Transverse colon (tissue), 4 donors: ENCODE measurements at places on chromosomes 7 and 10.

GRCh38 chr7:155326385-155326784 is 28.7 kb downstream of the INSIG1 start:
- no peak for DNase-seq

DNA sequence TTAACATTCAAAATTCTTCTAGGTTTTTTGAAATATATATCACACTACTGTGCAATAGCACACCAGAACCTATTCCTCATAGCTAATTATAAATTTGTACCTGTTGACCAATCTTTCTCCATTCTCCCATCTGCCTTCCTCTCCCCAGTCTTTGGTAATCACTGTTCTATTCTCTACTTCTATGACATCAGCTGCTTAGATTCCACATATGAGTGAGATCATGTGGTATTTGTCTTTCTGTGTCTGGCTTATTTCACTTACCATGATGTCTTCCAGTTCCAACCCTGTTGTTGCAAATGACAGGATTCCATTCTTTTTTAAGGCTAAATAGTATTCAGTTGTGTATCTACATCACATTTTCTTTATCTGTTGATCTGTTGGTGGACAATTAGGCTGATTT is 54.4 kb upstream of the CCDC6 start:
- DNase-seq = no peak

DNA sequence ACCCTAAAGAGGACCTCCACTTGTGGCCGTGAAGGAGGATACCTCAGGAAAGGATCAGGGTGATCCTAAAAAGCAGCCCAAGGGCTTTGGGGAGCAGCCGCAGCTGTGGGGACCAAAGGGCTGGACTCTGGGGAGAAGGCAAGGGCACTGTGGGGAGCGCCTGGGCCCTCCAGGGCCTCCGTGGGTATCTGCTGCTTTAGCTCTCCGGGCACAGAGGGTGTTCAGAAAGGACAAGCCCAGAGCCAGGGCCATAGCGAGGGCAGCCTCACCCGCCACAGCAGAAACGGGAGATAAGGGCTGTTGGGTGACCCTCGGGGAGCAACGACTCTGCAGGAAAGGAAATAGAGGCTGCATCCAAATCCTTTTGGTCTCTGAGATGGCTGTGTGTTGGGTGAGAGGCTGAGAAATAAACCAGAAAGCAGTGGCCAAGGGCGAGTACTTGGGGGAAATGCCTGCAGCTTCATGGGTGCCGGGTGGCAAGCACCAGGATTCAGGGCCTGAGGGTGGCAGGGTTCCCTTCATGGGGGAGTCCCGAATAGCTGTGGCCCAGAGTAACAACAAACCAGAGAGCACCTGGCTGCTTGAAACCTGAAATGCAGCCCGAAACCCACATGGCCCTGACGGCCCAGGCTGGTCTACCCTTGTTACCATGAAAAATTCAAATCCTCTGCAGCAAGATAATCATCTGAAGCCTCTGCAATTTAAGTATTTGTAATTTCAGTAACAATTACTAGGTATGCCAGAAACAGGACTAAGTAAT is 95.2 kb downstream of the VIPR2 start:
- no peak for DNase-seq

- DNase-seq = no peak
Observed at GRCh38 chr10:60042914-60043313, 136.6 kb upstream of the CCDC6 start.

DNA sequence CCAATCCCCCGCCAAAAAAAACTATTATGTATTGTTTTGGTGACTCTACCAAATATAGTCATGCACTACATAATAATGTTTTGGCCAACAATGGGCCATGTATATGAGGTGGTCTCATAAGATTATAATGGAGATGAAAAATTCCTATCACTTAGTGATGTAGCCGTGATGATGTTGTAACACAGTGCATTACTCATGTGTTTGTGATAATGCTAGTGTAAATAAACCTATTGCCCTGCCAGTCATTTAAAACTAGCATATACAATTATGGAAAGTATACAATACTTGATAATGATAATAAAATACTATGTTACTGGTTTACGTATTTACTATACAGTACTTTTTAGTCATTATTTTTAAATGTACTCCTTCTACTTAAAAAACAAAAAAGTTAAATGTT is 101.5 kb downstream of the SLC25A40 start:
- no peak for DNase-seq
